ENCODE measurements at places on chromosomes 2 and 18. TPM values are rescaled to one million over a fixed set of nuclear protein-coding genes. Genes with fewer than 3 reads are reported as not detected.

POTEF gene
- not detected for total RNA-seq

NEB gene
- total RNA-seq: 1.2 TPM

CPO gene
- total RNA-seq: not detected

CYS1 gene
- total RNA-seq: 0.37 TPM

LRP1B gene
- total RNA-seq: 1.2 TPM

WDR35 gene
- total RNA-seq: 18.5 TPM

SERPINB12 gene
- not detected for total RNA-seq

LCT gene
- total RNA-seq: not detected

PSMA8 gene
- not detected for total RNA-seq

IL1RL1 gene
- 0.30 TPM for total RNA-seq

HTR2B gene
- total RNA-seq: 2.1 TPM

RIT2 gene
- not detected for total RNA-seq

CNGA3 gene
- total RNA-seq: 0.05 TPM

TACR1 gene
- not detected for total RNA-seq

HJURP gene
- total RNA-seq: 9.4 TPM

SLC5A7 gene
- not detected for total RNA-seq

MAP4K4 gene
- 250 TPM for total RNA-seq

TNS1 gene
- 173 TPM for total RNA-seq

PLGLB1 gene
- 0.83 TPM for total RNA-seq
